ENCODE measurements at places on chromosomes 4 and X. TPM values are rescaled to one million over a fixed set of nuclear protein-coding genes. Genes with fewer than 3 reads are reported as not detected.

DNA sequence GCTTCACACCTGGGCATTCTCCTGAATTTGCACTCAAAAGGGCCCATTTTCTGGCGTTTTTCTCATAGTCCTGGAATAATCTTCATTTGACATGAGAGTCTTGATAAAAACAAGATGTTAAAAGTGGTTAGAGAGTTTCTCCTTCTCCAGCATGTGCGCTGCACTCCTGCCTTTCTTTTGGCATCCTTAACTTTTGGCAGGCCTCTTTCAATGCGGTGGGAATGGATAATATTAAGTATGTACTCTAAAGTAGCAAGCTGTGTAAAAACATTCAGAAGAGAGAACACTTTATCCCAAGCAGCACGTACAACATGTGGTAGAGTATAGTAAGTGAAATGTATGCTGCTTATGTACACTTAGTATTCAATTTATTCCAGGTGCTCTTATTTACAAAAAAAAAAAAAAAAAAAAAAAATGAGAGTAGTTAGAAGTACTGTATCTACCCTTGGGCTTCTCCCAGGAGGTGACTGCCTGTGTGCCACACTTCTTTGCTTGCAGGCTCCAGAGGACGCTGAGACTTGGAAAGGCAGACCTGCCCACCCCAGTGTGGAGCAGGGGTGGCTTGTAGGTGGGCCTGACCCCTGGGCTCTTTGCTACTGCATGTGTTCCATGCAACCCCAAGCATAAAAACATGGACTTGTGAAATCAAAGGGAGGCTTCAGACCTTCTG is 3.9 kb downstream of the FGF2 start:
- no peak for DNase-seq

- DNase-seq, result no peak
Measured at GRCh38 chr4:5712517-5712916, 1.5 kb downstream of the EVC start.

DNA sequence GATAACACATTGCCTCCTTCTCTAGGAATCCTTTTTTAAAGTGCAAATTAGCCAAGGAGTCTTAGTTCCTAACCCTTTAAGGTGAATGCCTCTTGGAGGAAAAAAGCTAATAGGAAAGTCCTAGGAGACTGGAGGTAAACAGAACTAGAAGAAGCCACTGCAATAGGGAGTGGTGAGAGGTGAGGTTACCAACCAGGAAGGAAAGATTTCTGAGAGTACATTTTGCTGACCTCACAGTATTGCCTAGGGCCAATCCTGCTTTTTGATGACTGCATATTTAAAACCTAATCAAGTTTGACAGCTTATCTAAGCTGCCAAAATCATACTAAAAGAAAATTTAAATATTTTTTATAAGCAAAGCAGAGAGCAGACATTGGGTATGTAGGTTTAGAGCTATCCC is 7.3 kb upstream of the CUL4B start:
- DNase-seq, result no peak

DRD5 gene
- total RNA-seq, result not detected

COX7B2 gene
- not detected for total RNA-seq

DNA sequence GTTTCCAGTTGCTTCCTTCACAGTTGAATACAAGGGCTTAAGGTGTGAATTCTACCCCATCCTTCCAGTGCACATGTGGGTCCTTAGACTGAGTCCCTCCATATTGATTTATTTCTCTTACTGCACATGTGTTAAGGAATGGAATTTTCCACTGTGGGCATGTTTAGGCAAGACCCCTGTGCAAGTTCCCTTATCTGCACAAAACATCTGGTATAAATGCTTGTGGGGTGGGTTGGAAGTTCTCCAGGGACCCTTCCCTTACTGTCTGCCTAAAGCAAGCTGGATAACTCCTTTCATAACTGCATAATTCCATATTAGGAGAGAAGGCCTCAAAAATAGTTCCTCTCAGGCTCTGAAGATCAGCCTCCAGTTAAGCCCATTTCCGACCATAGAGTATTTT is 570.9 kb downstream of the ADGRL3 start:
- no peak for DNase-seq

GRCh38 chr4:60989141-60989540 is 211.0 kb upstream of the ADGRL3 start:
- DNase-seq, result no peak

GRCh38 chr4:139316733-139317132 is 14.5 kb upstream of the NDUFC1 start:
- no peak for DNase-seq

HSFX2 gene
- not detected for total RNA-seq

RAB40A gene
- 0.38 TPM for total RNA-seq
